ENCODE measurements at places on chromosomes 2 and 18.

- no peak for DNase-seq
Measured at GRCh38 chr2:54545702-54546450, 89.7 kb downstream of the SPTBN1 start.

DNA sequence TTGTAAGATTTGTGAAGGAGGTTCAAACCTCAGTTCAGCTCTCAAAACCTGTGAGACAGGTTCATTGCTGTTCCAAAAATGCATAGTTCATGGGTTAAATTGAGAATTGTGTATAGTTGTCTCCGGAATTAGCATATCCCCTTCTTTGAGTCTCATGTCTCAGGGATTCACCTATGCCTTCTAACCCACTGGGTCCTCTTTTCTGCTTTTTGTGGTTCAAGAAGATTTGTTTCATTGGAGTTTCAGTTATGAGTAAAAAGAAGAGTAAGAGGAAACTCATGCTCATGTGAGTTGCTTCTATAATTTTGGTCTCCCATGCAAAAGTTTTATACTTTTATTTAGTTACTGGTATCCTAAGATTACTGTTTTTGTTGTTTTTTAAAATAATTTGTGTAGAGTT, 1219.8 kb upstream of the ZEB2 start:
- no peak for DNase-seq

DNA sequence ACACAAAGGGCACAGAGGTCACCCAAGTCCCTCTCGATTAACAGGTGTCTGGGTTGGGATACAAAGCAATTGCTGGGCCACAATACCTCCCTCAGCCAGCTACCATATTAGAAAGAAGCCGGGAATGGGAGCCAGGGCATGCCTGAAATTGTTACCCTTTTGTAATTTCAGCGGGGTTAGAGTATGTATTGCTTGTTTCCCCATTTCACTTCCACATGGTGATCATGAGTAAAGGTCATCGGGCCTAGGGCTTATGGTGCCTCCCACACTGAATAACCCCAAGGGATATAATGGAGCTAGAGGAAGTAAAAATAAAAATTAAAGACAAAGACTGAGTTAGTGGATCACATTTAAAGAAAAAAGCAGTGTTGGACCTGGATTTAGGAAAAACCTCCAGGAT, 437.2 kb upstream of the KLHL29 start:
- DNase-seq: no peak

DNA sequence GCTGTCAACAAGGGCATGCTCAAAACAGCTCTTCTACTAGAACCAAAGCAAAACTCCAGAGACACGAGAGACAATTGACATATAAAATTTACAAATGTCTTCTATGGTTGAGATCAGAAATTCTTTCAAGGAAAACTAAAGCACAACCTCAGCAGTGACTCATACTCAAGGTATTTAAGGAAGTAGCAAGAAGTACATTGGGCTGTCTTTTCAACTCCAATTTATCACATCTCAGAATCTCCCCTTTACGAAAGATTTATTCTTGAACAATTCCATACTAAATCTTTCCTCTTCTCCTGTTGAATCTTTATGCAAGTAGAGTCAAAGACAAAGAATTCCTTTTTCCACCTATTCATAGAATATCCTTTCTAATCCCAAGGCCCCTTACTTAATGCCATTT, 324.0 kb downstream of the IRS1 start:
- no peak for DNase-seq

GRCh38 chr18:47265197-47265596, 13.7 kb upstream of the SKOR2 start:
- DNase-seq: no peak

DNA sequence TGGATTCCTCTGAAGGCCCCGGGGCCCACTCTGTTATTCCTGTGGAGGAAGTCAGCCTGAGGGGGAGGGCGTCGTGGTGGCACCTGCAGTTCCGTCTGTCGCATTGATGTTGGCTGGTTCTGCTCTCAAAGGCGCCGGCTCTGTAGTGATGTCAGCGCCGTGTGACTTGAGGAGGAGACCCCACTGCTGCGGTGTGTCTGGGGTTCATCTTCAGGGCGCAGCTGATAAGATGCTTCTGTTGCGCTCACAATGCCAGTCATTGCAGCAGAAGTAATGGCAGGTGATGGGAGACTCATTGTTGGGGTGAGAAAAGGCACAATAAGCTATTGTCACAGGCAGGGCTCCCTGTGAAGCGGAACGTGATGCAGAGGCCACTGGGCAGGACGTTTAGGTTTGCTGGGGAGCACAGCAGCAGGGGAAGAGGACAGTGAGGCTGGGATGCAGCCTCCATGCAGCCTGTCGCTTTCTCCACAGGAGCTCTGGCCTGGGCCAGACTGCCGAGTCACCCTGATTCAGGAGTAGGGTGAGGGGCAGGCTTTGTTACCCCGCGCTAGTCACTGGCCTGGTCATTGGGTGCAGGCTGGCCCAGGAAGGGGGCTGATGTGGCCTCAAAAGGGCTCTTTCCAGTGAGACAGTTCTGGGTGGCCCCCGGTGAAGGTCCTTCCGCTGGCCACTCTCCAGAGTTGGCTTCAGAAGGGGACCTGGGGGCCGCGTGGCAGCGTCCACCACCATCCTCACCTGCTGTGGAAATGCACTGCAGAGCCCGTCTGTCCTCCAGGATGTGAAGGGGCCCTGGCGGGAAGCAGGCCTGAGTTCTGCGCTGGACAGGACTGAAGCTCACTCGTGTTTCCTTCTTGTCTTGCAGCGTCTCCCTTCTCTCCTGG, 42.9 kb downstream of the SH3BP4 start:
- DNase-seq: no peak

DNA sequence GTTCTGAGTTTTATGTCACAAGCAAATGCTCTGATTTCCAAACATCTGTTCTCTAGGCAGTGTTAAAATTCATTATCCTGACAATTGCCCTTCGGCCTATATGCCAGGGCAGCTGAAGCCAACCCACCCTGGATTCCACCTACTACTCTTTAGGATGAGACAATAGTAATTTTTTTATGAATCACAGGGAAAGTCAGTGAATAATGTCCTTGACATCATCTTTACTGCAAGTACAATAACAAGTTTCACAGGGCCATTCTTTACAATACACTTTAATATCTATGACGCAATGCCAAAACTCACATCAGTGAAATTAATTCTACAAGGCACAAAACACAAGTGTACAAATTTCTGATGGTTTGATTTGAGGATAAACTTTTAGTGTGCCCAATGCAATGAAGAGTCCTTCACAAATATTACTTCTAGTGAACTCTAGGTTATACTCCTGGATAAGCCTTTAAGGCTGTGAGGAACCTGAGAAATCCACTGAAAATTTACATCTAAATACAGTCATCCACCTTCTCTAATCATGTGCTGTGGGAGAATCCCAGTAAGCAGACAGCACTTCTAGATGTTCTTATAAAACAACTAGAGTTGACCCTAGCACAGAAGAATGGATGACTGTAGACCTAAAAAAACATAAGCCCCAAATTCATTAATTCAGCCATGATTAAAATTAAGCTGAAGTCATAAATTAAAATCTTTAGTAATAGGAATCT, 77.3 kb upstream of the CTLA4 start:
- DNase-seq: no peak

GRCh38 chr2:217992061-217992460, 10.7 kb downstream of the TNS1 start:
- DNase-seq: no peak

DNA sequence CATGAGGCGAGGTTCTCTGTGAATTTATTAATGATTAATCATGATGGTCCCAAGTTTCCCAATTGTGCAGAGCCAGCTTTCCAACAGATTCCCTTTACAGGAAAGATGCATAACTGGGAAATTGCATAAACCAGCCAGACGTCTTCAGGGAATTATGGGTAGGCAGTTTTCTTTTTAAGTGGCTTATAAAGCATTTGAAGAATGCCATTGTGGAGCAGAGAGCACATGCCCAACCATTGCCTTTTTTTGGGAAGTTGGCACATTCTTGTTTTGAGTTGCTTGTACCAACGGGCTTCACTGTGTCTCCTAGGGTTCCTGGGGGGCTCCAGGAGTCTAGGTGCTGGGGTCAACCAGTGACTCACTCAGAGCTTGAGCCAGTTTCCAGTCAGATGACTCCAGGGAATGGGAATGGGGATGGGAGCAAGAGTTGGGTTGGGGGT, 231.7 kb upstream of the FOSL2 start:
- DNase-seq: no peak

DNA sequence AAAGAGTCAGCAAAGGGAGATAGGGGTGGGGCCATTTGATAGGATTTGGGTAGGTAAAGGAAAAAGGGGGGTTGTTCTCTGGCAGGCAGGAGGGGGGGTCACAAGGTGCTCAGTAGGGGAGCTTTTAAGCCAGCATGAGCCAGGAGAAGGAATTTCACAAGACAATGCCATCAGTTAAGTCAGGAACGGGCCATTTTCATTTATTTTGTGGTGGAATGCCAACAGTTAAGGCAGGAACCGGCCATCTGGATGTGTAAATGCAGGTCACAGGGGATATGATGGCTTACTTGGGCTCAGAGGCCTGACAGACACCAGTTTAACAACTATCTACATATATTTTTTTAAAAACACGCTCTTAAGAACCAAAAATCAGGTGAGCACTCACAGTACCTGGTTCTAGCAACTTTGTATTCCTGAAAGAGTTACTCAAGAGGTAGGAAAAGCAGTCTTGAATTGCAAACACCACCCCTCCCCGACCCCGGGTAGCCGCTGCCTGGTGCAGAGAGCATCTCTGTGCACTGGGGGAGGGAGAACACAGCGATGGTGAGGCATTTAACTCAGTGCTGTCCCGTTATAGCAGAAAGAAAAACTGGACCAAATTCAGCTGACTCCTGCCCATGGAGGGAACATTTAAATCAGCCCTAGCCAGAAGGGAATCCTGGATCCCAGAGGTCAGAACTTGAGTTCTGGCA, 414.5 kb upstream of the KLHL29 start:
- DNase-seq: no peak

DNA sequence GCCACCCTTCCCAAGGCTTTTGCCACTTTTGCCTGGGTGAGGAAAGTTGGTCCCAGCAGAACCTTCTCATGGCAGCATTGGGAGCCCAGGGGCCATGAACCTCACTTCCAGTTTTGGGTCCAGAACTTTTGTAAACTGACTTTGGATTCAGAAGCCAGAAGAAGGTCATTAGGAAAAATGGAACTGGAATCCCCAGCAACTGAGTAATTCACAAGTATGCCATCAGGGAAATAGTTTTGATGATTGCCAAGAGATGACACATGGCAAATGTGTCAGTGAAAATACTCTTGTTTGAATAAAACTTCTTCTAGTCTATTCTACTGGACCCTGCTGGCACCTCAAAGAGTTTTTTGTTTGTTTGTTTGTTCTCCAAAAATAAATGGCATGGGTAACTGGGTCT, 203.7 kb downstream of the SETBP1 start:
- no peak for DNase-seq

GRCh38 chr2:190432567-190433231, 24.5 kb downstream of the MFSD6 start:
- DNase-seq: no peak

- DNase-seq: no peak
Measured at GRCh38 chr18:6537475-6537874, 122.8 kb upstream of the L3MBTL4 start.

DNA sequence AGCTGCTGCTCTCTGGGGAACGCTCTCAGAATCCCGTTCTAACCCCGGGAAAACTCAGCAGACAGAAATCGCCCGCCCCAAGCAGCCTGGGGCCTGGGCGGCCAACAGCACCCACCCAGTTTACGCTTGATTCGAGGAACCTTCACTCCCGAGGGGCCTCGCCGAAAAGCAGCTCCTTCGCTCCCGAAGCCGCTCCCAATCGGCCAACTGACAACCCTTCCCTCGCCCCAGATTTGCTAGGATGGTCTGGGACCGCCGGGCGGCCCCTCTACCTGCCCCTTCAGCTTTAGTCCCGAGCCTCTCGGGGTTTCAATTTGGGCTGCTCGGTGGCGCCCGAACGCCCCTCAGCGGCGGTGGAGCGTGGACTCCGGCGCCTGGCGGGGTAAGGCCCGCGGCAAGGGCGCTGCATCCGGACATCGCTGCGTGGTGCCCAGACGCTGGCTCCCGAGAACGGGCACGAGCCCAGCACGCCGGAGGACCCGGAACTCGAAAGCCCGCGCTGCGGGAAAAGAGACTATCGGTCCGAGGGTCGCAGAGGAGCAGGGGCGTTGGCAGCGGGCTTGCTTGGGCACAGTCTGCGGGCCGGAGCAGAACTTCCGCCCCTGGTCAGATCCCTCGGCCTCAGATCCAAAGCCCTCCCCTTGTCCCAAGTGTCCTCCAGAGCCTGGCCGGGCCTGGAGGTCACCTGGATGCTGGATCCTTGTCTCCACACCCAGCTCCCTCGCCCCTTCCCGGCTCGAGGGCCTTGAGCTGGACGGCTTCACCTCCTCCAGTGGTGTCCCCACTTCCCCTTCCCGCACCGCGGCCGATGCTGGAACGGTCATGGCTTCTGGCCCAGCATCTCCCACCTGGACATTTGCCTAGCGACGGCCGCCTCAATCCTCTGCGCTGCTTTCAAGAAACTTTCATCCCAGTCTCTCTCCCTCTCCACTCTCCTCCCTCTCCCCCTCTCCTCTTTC, 3.0 kb upstream of the OTX1 start:
- no peak for DNase-seq

GRCh38 chr2:171146633-171147032, 14.1 kb downstream of the TLK1 start:
- DNase-seq: no peak

GRCh38 chr2:172613615-172614231, 57.8 kb downstream of the PDK1 start:
- no peak for DNase-seq

- no peak for DNase-seq
Measured at GRCh38 chr2:218289639-218290315, 2.5 kb downstream of the TMBIM1 start.

- DNase-seq: no peak
Measured at GRCh38 chr18:55018602-55019001, 59.3 kb upstream of the CCDC68 start.

- no peak for DNase-seq
Measured at GRCh38 chr18:4146797-4147196, 308.3 kb downstream of the DLGAP1 start.

DNA sequence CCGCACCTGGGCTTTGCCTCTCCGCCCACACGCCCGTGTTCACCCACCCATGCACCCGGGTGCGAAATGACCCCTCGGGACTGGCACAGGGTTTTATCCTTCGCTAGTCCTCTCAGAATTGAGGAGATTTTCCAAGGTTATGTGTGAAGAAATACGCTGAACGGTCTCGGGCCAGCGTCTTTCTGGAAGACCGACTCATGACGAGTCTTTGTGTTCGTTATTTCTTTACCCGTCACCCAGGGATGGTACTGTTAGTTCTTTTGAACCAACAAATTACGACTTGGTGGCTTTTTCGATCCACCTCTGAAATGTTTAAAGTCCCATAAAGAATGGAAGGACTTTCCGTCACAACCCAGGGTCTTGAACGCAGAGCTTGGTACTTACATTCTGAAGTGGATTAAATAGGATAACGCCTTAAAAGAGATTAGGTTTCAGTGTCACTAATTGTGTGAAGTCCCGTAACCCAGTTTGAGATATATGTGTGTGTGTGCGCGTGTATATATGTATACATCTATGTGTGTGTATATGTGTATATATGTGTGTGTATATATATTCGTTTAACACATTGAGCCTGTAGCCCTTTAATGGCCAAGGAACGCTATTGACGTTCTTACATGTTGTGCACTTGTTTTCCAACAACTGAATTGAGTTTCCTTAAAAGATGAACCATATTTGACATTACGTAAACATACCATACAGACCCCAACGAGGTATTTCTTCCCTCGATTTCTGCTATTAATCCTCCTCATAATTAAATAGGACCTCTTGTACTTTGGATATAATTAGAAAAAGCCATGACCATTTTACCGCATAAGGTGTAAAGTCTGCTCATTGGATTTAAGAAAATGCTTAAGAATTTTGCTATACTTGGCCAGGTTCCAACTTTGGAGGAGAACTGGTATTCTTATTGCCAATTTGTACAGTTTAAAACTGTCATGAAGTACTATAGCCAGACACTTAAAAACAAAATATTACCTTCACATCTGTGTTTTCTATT, 889 bp downstream of the ZC3H15 start:
- peak; percentile 28 for DNase-seq

Data from T-helper 1 cell (primary cell).